ENCODE measurements at places on chromosomes 3 and 15.

GRCh38 chr3:89571298-89571697 is 463.9 kb downstream of the EPHA3 start:
- DNase-seq, result no peak

- DNase-seq, result no peak
Measured at GRCh38 chr3:72050771-72051170, 265.8 kb upstream of the PROK2 start.

DNA sequence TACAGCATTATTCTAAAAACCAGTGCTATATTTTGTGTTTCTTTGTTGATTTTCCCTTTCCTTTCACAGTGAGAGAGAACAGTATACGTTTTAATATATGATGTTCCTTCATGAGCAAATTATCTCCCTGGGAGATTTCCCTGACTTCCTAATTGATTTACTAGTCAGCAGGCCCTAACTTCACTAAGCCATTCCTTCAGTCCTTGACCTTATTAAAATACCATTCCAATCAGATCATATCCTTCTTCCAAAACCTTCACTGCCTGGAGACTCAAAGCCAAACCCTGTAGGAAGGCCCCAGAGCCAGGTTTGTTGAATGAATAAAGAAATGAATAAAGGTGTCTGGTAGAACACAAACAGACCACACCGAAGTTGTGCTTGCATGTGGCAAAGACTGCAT is 43.8 kb upstream of the ARHGEF3 start:
- no peak for DNase-seq

GRCh38 chr3:105883798-105884377 is 15.1 kb upstream of the CBLB start:
- no peak for DNase-seq

GRCh38 chr3:184186184-184186901 is at the start of gene ABCF3:
TSS of gene ABCF3 (plus strand) at chr3:184186199. CDS start at chr3:184186208, 9 bp downstream.
- DNase-seq, result no peak

DNA sequence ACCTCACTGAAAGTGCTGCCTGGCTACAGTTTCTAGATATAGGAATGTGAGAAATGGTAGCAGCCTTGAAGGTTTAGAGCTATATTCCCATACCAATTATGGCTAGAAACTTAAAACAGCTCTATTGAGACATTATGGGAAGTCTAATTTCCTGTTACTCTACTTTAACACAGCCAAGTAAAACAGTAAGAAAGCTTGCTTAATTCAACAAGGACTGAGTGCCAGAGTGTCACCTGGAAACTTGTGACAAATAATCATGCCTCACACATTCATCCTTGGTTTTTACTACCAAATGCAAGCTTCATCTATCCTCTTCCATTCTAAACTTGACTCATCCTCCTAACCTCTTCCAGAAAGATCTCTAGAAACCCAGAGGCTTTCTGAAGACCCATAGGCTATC is 41.7 kb downstream of the UBE3A start:
- no peak for DNase-seq

GRCh38 chr3:179526989-179527391 is 35.7 kb upstream of the ACTL6A start:
- DNase-seq, result no peak

Measured in NCI-H1930 (cell line).